ENCODE measurements at places on chromosomes 7 and 10.
A peak's percentile ranks its signal among the peaks of the same experiment; 100 is the strongest.

GRCh38 chr10:84194424-84195043, at the start of gene CDHR1:
TSS of gene CDHR1 (plus strand) at chr10:84194537. CDS start at chr10:84194761, 224 bp downstream.
- DNase-seq: peak; percentile 15

- DNase-seq: no peak
Measured at GRCh38 chr7:104005197-104005596, 15.7 kb upstream of the RELN start.

GRCh38 chr10:4947635-4948596, 15.3 kb upstream of the AKR1C1 start:
- no peak for DNase-seq

GRCh38 chr10:130171196-130171595, 35.0 kb downstream of the GLRX3 start:
- no peak for DNase-seq

GRCh38 chr7:102004229-102004628, 186.8 kb downstream of the CUX1 start:
- DNase-seq: no peak

DNA sequence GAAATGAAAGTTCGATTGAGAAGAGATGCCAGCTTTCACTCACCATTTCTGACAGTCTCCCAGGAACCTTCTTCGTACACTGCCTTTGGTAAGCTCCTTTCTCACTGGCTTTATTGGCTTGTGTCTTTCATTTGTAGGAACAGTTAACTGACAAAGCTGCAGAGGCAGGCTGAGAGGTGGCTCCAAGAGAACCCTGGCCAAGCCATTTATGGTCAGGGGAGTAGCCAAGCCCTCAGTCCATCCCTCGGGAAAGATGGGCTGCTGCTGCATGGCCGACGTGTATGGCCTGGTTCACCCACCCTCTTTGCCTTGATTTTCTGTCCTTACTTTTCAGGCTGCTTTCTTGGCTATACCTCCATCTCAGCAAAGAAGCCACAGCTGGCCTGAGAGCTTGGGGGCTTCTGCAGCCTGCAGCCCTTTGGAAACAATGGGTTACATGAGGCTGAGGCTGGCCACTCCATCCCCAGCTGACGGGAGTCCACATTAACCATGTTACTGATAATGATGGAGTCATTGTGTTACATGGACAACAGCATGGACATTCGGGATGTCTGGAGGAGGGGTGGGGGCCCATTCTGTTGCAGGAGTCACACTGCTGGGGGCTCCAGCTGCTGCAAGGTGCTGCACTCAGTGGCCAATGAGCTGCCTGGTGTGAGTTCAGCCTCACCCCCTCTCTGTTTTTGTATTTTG, at the start of gene OPALIN:
Gene OPALIN, minus strand, starts transcription at position 152 of the 690 bp plus-strand sequence. Its CDS starts 106 bp downstream, at position 46.
- no peak for DNase-seq

DNA sequence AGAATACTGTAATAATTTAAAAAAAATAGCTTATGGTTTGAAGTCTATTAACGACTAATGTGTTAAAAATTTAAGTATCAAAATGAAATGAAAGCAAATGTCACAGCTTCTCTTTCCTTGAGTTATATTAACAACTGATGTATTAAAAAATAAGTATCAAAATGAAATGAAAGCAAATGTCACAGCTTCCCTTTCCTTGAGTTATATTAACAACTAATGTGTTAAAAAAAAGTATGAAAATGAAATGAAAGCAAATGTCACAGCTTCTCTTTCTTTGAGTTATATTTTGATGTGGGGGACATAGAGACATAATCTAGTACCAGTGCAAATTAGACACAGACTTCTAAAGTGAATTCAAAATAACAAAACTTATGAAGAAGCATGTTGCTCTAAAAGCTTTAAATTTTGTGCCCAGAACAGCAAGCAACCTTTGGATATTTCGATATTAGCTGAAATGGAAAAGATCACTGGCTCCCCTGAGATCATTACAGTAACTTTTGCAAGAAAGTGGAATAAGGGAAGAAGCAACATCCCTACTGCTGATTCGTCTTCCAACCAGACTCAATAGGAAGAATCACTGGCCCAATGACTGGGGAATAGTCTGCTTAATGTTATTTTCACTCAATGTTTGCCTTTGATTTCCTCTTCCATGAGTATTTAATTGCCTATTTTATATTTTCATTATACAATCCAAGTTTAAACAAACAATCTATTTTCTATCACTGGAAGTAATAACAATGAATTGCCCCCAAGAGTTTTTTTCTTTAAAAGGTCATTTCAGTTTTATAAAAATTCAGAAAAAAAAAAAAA, 8.0 kb downstream of the SKAP2 start:
- no peak for DNase-seq

GRCh38 chr7:142125256-142125955, 13.9 kb downstream of the MGAM2 start:
- no peak for DNase-seq

GRCh38 chr7:47326220-47326619, 255.7 kb downstream of the TNS3 start:
- no peak for DNase-seq
